ENCODE measurements at places on chromosomes 6 and 20.

DNA sequence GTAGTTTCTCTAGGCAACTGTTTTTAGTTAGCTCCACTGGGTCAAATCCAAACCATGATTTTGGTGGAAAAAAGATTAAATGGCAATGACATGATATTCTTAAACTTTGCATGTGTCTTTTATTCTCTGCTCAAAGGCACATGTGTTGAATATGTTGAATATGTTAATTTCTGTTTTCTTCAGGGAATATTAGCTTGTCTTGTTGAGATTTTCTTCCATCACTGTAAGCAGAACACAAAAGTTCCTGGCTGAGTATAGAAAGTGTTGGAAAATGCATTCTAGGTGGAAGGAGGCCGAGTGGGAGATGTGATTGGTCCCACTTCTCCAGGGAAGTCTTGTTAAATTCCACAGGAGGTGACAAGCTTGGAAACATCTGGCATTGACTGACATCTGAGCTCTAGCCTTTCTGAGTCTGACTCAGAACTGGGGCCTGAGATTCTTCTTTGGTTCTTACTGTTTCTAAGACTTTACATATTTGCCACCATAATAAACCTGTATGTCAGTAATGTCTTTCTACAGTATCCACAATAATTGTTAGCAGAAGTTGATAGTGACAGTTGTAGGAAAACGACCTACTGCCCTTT, 81.1 kb downstream of the LAMA4 start:
- DNase-seq = no peak

GRCh38 chr6:52522655-52523054, 54.2 kb downstream of the TRAM2 start:
- peak; percentile 55 for DNase-seq

DNA sequence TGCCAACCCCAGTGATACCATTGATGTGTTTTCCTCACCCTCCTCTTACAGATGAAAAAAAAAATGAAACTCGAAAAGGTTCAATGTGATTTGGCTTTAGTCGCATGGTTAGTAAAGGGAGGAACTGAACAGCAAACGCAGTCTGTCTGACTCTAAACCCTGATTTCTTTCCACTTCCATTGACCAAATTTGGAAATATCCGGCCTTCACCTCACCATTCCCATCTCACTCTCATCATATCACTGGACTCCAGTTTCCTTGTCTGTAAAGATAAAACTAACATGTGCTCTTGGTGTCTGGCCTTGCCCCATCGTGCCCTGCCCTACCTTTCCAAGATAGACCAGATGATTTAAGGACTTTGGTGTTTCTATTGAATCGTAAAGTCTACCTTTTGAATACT, 48.7 kb upstream of the ADGRF1 start:
- no peak for DNase-seq

DNA sequence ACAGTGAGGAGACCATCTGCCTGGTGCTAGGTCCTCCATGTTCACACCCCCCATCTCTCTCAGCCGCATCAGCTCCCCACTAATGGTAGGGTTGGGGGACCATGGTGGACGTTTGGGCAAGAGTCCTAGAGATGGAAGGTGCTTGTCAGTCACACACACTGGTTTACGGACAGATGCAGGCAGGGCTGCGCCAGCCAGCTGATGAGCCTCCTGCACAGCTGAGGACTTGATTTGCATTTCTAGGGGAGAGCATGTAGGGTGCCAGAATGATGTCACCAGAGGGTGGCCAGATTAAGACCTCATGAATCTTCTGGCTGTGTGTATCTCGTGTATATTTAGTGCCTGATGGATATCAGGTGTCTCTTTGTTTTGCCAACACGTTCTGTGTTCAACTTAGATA, 28.6 kb downstream of the CST8 start:
- no peak for DNase-seq

DNA sequence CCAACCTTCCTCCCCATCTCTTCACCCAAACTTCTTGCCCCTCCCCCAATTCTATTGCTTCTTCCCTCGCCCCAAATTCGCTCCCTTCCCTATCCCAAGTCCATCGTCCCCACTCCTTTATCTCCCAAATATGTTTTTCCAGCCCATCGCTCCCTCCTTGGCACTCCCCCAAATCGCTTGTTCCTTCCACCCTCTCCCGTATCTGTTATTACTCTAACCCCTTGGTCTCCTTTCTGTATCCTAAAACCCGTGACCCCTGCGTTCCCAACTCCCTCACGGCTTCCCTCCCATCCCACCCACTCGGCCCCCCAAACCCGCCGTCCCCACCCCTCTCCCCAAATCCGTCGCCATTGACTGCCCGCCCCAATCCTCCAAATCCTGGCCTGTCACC, 584 bp downstream of the MTCH1 start:
- DNase-seq = no peak

DNA sequence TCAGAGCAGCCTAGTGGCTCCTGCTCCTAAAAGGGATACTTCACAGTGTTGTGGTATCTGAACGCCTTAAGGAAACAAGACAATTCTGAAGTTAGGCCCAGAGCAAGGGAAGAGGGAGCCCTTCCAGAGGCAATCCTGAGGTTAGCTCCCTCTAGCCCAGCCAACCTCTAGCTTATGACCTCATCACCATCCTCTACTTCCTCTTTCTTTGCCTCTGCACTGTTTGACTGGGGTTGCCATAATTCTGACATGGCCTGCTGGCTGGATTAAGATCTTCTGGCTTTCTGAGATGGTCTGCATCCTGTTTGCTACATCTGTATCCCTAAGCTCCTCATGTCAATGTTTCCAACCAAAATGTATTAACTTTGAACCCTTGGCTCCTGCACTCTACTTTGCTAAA, 23.3 kb upstream of the BMP2 start:
- DNase-seq = no peak

DNA sequence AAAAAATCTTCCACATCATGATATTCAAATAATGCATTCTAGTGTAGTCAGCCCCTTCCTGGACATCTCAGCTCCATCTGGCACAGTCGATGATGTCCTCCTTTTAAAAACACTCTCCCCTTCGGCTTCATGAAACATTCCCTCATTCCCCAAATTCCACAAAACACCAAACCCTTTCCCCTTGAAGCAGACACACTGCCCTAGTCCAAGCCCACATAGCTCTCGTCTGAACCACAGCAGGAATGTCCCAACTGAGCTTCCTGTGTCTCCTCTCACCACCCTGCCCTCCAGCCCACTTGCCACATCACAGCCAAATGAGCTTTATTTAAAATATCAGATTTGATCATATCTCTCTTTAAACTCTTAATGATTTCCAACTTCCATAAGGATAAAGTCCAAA, 106.4 kb upstream of the CARMIL1 start:
- DNase-seq = peak; percentile 94

- peak; percentile 86 for DNase-seq
These were observed 33.7 kb downstream of the RNF146 start for GRCh38 chr6:127300411-127300810.

DNA sequence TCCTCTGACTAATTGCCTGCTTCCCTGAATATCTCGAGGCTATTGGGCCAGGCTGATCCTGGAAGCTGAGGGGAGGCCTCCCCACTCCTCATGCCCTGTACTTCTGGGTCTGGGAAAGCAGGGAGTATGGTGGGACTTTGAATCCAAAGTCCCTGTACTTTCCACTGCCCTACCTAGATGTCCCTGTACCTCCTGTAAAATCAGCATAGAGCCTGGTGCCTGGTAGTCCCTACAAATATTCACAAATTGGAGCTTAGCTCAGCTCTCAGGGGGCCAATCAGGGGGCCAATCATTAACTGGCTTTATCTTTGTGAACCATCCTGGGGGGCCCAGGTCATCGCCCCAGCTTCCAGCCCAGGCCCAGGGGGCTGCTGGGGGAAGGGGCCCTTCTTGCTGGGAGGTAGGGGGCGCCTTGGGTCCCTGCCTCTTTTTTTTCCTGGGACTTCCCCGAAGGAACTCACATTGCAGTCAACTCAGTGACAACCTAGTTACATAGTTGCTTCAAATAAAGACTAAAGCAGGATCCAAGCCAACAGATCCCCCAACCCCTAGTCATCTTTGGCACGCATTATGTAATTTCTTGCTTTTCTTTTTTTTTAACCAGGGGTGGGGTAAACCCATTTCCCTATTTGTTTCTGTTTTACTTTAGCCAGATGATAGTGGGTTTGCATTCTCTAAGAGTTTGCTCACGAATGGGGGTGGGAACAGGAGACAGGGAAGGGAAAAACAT, 6.9 kb upstream of the VEGFA start:
- peak; percentile 54 for DNase-seq

DNA sequence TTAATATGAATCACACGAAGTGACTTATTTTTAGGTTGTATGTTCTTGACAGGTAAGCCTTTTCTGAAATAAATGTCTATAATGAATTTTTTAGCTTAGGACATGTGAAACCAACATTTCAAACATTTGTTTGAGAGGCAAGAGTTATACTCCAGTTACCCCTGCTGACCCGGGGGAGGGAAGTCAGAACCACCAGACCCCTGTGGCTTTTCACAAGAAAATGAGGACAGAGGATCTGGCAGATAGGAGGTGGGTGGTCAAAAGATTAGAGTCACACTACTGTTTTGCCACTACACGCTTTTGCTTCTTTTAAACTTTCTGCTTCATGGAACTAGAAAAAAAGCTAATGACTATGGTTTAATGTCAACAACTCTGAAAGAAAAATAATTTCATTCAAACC, 27.5 kb upstream of the ADGRF4 start:
- no peak for DNase-seq

- DNase-seq = no peak
These were observed 33.8 kb downstream of the FRMD1 start for GRCh38 chr6:168045141-168045691.

DNA sequence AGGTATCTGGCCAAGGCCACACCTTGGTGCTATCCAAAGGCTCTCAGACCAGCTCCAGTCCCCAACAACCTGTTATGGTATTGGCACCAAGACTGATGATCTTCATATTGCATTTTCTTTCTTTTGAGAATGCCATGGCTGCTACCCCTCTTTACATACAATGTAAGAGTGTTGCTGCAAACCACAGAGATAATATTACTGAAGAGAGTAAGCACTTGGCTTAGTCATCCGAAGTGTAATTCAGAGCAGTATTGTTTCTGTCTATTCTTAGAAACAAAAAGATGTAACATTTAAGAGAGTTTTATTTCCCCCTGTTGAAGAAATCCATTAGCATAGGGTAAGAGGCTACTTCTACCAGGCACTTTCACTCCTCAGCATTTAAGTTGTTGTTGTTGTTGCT, 212.5 kb downstream of the C6orf118 start:
- DNase-seq = peak; percentile 37

- DNase-seq = peak; percentile 25
These were observed 70.9 kb downstream of the ARID1B start for GRCh38 chr6:156848123-156848522.

DNA sequence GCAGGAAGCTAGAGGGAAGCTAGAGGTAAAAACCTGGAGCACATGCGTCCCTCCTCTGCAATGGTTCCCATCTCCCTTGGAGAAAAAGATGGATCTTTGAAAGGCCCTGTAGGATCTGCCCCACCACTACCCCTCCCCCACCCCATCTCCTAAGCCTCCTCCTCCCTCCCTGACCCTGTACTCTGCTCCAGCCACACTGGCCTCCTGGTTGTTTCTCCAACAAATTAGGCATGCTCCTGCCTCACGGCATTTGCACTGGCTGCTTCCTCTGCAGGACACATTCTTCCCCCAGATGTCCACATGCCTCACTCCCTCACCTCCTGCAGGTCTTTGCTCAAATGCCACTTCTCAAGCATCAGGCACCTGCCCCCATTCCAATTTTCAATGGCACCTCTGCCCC, 45.5 kb downstream of the UBE2V1 start:
- no peak for DNase-seq

GRCh38 chr6:103783329-103783728, 1076.4 kb downstream of the HACE1 start:
- DNase-seq = no peak

DNA sequence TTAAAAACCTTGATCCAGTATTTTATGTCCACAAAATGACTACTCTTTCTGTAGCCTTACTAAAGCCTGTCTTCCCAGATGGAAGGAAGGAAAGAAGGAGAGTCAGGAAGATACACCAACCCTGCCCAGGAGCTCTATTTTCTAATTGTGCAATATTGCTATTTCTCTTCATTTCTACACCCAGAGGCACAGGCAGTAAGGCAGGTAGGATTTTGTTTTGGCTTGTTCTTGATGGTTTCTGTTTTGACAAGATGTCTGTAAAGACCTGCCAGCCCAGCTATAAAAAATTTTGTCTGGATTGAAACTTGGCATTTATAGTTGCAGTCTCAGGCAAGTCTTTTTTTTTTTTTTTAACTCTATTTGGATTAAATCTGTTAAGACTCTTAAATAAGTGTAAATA, 587.5 kb upstream of the ARID1B start:
- no peak for DNase-seq

GRCh38 chr20:16622501-16622900, 49.3 kb upstream of the KIF16B start:
- DNase-seq = no peak

DNA sequence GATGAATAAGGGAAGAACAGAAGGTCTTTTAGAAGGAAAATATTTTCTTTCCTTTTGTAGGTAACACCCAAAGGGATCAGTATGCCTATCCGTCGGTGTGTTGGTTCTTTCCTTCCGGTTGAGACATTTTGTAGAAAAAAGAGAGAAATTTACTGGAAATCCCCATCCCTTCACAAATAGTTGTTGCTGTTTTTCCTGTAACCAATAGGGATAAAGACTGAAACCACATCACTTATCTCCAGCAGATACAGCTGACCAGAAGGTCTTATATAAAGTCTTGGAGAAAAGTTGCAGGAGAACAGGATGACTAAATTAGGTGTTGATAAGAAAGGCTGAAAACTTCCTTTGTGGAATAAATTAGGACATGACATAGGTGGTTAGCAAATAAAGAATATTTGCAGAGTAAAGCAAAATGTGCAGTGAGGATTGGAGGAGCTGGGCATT, 14.8 kb upstream of the HLA-DRB1 start:
- no peak for DNase-seq

GRCh38 chr6:137978252-137978896, 111.3 kb downstream of the TNFAIP3 start:
- DNase-seq = peak; percentile 63

DNA sequence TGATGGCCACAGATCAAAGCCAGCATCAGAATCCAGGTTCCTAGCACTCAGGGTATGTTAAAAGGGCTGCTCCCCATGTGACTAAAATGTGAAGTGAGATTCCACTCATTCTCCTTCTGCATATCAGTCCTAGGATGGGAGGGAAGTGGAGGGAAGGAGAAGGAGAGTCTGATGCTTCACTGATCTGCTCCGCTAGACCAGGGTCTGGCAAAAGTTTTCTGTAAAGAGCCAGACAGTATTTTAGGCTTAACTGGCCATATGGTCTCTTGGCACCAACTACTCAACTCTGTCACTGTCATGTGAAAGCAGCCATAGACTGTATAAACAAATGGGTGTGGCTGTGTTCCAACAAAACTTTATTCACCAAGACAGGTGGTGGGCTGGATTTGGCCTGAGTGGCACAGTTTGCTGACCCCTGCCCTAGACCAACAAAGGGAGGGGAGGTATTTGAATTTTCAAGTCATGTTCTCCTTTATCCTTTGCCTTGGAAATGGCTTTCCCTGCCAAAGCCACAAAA, 22.6 kb downstream of the GHRH start:
- DNase-seq = peak; percentile 67

Measured in fibroblast of the aortic adventitia (primary cell).